Fibroblast of villous mesenchyme (primary cell): ENCODE measurements at places on chromosomes 5 and 9. TPM values are rescaled to one million over a fixed set of nuclear protein-coding genes. Genes with fewer than 3 reads are reported as not detected.

- DNase-seq, result no peak
Observed at GRCh38 chr5:31502506-31502905, 29.4 kb downstream of the DROSHA start.

DNA sequence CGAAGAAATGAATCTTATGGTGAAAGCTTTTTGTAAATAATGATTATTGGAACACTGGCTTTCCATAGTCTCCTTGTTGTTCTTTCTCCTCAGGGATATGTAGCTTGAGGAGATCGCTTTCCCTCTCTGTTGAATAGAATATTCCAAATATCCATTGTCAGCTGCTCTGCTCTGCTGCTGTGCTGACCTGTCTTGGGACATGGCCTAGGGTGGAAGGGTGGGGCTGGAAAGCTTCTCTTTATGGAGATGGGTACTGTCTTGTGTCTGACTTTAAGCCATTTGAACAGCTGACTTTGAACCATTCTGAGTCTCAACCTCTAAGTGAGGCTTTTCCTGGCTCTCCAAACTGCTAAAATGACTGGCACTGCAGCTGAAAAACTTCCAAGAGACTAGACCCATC lies 135.8 kb downstream of the PLCXD3 start:
- DNase-seq, result no peak

DNA sequence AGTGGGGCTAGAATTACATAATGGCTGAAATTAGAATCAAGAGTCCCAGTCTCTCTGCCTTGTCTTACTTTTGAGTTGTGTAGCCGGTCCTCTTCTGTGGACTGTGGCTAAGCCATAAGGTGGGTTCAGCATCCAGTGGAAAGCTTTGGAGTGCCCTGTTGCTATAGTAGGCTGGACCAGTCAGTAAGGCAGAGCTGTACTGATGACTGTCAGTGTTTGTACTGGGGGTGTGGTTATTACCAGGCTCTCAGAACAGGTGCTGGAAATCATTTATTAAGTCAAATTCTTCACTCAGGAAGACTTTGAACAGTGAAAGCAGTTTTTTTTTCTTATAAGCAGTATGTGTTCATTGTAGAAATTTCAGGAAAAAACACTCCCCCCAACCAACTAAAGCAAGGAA lies 129.4 kb downstream of the ZSWIM6 start:
- DNase-seq, result no peak

GRCh38 chr5:81428861-81429260 lies 34.9 kb upstream of the ACOT12 start:
- no peak for DNase-seq

GRCh38 chr9:93417538-93417937 lies 33.9 kb upstream of the FAM120A start:
- DNase-seq, result no peak

Gene QRFP
- total RNA-seq, result not detected in 2 replicates

Gene LCN10
- total RNA-seq, result under 0.01 TPM in 1 of 2 replicates, not detected in the other

Gene SUSD3
- 3.2 and 12.1 TPM in 2 replicates for total RNA-seq

Gene LCN15
- not detected in 2 replicates for total RNA-seq

Gene CARD9
- 14.7 and 20.0 TPM in 2 replicates for total RNA-seq
